ENCODE measurements at places on chromosomes 11 and 22. TPM values are rescaled to one million over a fixed set of nuclear protein-coding genes. Genes with fewer than 3 reads are reported as not detected.

DNA sequence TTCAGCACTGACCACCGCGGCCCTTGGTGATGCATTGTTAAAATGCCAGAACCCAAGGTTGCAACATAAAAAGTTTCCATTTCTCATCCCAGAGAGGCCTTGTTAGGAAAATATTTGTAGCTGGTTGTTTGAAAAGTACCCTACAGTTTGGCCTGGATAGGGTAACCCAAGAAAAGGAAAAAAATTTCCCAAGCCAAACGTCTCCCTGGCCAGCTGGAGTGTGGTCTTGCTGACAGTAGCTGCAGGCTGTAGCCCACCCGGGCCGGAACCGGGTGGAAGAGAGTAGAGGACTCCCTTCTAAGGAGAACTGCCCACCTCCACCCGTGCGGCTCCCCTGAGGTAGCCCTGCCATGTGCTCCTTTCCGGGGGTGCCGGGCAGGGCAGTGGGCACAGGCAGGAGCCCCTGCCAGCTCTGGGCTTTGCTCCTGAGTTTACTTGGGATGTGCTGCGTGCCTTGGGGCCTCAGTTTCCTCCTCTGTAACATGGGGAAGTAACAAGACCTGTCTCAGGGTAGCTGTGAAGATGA is 38.5 kb downstream of the IGHMBP2 start:
- DNase-seq = no peak

GRCh38 chr11:14237444-14237961 is 121.5 kb downstream of the RRAS2 start:
- DNase-seq = no peak

DNA sequence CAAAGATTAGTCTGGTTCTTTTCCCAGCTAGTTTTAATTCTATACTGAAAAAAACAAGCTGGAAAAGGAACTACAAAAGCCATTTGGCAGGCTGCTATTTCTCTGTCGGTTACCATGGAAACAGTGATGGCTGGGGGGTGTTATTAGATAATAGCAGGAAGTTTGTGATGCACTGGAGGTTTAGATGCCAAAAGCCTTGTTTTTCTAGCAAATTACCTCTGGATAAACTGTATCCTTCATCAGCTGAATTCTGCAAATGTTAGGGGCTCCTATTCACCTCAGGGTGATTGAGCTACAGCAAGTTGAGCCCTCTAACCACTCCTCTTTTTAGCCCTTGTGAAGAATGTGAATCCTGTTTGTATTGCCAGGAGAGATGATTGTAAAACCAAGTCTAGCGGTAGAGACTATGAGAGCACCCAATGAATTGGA is 25.2 kb downstream of the ALKBH3 start:
- DNase-seq = no peak

DNA sequence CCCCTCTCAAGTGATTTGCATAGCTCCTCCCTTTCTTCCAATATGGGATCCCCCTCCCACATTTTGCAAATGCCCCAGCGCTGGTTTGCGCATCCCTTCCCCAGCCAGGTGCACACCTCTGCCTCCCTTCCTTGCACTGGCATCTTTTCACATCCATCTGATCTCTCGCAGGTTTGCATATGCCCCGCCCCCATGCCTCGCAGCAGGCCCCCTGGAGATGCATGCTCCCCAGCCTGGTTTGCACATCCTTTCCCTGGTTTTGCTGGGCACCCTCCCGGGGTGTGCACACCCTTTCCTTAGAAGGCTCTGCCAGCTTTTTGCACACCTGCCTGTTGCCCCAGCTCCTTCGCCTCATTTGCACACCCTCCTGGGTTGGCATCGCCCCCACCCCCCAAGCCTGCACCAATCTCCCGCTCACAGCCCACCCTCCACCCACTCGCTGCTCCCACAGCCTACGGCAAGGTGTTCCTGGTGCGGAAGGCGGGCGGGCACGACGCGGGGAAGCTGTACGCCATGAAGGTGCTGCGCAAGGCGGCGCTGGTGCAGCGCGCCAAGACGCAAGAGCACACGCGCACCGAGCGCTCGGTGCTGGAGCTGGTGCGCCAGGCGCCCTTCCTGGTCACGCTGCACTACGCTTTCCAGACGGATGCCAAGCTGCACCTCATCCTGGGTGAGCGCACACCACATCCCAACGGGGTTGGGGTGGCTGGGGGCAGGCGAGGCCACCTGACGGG is 917 bp downstream of the RPS6KA4 start:
- no peak for DNase-seq

GRCh38 chr11:2414616-2415015 is 14.1 kb downstream of the TSSC4 start:
- DNase-seq = no peak

DNA sequence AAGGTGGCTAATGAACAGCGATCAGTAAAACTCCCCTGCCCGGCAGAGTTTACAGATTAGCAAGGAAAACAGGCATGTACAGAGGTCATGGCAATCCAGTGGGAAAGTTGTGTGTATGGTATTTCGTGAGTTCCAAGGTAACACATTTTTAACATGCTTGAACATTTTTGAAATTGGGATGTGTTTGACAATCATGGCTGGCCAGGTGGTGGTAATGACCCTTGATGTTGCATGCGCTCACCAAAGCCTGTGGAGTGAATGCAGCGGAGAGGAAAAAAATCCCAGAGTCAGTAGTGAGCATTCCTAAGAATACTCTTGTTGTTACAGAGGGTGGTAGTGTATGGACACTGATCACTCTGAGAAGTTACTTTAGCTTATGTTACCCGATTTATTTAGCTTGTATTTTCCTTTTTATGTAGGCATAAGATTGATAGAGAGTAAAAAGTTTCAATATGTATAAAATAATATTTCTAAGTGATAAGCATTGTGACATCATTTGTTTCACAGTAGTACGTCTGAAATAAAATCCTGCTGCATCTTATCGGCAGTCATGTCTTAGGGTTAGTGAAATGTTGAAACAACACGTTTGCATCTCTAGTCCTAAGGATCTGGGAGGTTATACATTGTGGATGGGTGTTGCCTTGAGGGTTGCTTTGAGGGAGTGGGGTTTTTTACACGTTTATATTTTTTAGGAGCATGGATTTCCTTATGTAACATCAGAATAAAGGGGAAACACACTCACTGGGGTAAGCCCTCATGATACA is 8.7 kb downstream of the TEAD1 start:
- DNase-seq = no peak

GRCh38 chr11:65546217-65546958 is 11.8 kb downstream of the LTBP3 start:
- DNase-seq = no peak

DNA sequence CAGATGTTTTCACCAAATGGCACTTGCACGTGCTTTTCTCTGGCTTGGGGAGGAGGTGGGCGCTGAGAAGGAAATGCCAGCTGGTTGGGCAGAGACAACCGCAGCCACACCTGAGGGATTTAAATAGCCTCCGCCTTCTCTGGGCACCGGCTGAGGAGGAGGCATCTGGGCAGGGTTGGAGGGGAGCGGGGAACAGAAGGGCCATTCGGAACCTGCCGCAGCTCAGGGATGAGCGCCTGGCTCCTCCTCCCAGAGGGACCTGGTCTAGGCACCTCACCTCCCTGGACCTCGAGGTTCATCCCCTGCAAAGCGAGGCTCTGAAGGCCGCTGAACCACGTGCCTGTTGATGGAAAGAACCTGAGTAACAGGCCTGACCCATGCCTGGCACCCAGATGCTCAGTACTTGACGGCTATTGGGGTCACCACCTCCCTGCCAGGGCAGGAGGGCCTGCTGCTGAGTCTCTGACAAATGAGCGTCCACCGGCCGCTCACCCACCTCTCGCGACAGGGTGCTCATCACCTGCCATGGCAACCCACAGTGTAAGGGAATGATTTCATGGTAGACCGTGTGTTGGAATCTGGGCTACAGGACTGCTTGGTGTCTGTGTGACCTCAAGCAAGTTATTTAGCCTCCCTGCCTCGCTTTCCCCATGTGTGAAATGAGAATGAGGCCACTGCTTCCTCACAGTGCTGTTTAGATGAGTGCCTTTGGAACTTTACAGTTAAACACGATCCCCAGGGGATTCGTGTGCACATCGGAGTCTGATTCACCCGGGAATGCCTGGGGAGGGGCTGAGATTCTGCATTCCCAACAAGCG is 2.0 kb upstream of the KDELR3 start:
- DNase-seq = no peak

- DNase-seq = no peak
Measured at GRCh38 chr11:130451231-130452019, 3.0 kb downstream of the ADAMTS15 start.

DNA sequence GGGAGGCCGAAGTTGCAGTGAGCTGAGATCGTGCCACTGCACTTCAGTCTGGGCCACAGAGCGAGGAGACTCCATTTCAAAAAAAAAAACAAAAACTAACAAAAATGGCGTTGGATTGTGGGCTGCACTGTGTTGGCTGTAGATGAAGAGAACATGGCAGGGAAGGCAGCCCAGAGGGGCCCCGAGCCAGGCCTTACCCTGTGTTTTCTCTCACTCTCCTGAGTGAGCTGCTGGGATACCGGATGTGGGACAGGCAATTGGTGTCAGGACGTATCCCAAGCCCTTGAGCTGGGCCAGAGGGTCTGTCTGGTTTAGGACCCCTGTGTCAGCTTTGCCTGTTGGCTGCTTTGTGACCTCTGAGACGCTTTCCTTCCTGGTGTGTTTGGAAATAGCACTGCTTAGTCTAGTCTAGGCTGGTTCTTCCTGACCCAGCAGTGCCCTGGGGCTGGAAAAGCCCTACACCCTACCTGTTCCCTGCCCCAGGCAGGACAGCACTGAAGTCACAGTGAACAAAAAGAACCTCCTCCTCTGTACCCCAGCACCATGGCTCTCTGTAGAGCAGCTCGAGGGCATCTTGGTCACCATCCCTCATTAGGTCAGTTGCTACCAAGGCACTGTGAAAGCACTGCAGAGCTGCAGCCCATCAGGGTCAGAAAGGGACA is 17.8 kb downstream of the CHADL start:
- DNase-seq = no peak

- DNase-seq = no peak
Measured at GRCh38 chr22:36009085-36009484, 19.5 kb downstream of the RBFOX2 start.

DNA sequence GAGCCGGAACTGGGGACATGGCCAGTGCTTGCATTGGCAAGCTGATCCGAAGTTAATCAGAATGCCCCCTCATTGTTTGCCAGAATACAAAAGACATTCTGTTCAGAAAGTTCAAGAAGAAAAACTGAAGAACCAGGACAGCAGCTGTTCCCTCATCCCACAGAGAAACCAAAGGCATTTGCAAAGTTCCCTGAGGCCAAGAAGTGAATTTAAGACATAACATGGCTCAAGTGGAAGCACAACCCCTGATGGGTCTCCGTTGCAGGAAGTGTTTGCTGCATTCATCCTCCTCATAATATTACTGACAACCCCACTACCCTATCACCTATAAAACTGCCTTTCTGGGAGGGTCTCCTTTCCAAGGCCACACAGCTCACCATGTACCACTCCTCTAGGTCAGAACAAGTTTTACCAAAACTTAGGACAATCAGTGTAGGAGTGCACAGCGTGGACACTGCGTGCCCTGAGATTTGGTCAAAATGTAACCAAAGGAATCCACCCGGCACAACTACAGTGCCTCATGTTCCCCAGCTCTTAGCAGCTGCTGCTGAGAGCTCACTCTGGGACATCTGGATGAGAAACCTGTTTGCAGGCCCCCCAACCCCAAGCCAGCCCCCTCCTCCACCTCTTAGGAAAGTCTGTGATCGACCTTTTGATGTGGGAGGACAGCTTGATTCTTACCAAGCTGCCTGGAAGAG is 101.6 kb upstream of the AKIP1 start:
- no peak for DNase-seq

GRCh38 chr11:133216813-133217212 is 315.5 kb downstream of the OPCML start:
- no peak for DNase-seq

NCF4 gene
- not detected for total RNA-seq

SLC29A2 gene
- total RNA-seq = 5.5 TPM

TBC1D22A gene
- total RNA-seq = 25.7 TPM

SCGB1D2 gene
- total RNA-seq = not detected

OR9Q2 gene
- total RNA-seq = not detected

MPST gene
- 219 TPM for total RNA-seq
